ENCODE measurements at places on chromosomes 6 and 20.

GRCh38 chr20:56247954-56248782 is at the start of gene MC3R:
MC3R (plus strand) TSS chr20:56248732; CDS start chr20:56248844, 112 bp downstream.
- DNase-seq, result no peak

DNA sequence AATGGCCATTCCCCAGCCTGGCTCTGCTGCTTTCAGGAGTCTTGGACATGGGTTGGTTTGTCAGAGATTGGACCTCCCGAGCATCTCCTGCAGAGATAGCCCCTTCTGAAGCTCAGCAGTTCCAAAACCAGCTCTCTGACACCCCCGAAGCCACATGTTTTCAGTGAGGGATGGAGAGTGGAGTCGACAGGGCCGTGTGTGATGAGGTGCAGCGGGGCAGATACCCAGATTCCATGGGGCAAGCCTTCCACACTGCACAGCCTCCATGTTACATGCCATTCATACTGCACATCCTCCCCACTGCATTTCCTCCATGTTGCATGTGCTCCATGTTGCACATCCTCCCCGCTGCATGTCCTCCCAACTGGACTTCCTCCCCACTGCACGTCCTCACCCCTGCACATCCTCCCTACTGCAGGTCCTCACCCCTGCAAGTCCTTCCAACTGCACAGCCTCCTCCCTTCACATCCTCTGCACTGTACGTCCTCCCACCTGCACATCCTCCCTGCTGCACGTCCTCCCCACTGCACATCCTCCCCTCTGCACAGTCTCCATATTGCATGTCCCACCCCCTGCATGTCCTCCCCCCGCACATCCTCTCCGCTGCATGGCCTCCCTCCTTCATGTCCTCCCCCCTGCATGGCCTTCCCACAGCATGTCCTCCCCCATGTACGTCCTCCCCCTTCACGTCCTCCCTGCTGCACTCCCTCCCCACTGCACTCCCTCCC is 112.2 kb downstream of the SYNDIG1 start:
- no peak for DNase-seq

GRCh38 chr20:1345030-1345755 is 16.3 kb upstream of the SDCBP2 start:
- no peak for DNase-seq

- no peak for DNase-seq
Measured at GRCh38 chr20:38181971-38182370, 16.9 kb upstream of the TGM2 start.

- no peak for DNase-seq
Measured at GRCh38 chr6:158972241-158973233, 27.5 kb downstream of the RSPH3 start.

- no peak for DNase-seq
Measured at GRCh38 chr6:123616942-123617341, 19.8 kb downstream of the TRDN start.

- DNase-seq, result no peak
Measured at GRCh38 chr6:108432792-108433191, 127.9 kb upstream of the FOXO3 start.

DNA sequence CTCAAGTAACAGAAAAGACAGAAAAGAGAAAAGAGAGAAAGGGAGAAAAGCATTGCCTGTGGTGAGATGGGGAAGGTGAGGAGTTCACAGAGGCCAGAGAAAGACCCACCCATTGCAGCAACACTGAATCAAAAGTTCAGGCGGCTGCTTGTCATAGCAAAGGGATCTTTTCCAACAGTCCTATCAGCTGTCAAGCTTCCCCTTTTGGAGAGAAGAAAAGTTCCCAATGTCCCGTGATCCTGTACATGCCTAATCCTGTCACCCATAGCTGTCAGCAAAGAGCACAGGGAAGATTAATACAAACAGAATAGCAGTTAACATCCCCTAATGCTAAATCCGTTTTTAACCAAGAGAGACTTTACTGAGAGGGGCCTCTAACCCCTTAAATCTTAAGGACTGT is 8.9 kb upstream of the TRIM38 start:
- DNase-seq, result no peak

GRCh38 chr20:49762940-49763766 is 49.5 kb upstream of the B4GALT5 start:
- DNase-seq, result no peak

DNA sequence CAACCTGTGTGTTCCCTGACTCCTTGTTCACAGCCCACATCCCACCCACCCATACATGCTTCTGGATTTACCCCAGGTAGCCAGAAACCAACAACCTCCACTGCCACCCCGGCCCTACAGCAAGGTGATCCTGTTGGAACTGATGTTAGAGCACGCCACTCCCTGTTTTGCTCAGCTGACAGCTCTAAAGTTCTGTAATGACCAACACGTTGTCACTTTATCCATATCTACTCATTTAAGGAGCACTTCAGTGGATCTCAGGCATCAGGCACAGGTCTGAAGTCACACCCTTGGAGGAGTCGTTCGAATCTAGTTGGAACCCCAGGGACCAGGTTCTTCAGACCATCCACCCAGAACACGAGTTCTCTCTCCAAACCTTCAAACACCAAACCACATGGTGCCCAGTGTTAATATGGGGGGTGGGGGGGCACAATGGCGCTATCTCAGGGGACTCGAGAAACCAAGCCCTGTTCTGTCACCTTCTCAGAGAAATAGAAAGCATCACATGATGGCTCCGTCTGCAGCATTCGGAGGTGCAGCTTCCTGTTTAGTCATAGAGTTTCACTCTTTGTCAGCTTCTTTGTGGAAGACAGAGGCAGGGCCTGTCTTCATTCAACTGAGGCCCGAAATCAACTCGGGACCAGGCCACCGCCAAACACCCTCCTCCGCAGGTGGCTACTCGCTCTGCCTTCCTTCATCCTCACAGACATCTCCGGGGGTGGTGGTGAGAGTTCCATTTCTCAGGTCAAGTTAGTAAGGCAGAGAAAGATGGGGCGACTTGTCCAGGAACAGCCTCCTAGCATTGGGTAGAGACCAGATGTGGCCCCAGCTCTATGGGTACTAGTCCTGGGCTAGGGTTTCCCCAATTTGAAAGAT is 142.2 kb downstream of the NFATC2 start:
- peak; percentile 8 for DNase-seq

DNA sequence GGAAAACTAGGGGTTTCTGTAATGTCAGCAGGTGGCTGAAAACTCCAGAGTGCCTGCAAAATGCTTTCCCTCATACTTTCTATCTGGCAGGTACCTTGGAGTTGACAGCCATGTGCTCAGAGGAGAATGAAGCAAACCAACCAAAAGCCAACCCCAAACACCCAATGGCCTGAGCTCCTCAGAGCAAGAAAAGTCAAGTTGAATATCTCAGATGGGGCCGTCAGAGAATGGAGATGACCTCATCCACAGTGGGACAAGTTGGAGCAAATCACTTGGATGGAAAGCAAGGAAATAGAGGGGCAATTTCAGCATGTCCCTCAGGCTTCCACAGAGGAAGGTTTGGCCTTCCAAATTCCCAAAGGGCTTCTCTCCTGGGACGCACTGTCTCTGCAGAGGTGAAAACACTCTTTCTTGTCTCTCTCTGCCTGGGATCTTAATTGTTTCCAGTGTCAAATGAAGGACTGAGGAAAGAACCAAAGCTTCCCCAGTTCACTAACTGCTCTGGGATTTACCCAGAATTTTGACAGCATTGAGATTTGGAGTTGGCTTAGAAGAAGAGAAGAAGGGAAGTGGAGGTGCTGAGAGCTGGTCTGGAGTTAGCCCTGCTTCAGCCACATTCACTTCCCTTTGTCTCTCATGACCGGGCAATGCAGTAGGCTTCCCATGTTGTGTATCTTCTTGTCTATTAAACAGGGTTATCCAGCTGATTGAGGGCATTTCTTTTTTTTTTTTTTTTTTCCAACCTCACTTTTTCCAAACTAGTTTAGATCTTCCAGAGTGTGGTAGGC is 42.2 kb downstream of the PRND start:
- DNase-seq, result no peak

DNA sequence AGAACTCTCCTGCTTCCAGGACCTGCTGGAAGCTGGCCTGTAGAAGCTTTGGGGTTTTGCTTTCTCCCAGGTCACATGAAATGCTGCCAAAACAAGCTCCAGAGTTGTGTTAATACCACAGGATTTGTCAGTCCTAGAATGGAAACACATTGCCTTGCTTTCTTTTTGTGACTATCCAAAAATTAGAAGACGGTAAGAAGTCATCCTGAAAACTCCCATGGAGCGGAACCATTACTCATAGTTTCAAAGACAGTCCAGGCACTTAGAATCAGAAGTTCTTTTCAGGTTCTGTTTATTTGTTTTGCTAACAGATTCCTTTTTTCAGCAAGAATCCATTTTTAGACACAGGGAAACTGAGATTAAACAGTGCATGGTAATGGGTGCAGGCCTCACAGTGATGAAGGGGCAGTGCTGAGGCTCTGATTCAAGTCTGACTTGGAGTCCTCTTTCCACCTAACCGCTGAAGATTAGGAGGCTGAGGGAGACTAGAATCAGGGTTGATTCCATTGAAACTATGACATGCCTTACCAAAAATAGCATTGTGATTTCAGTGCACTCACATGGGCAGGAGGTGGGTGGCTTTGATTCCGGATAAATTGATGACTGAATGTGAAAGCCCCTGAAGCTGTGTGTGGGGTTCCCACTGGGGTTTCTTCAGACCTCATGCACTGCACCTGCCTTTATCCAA is 72.2 kb upstream of the NAA20 start:
- DNase-seq, result no peak

DNA sequence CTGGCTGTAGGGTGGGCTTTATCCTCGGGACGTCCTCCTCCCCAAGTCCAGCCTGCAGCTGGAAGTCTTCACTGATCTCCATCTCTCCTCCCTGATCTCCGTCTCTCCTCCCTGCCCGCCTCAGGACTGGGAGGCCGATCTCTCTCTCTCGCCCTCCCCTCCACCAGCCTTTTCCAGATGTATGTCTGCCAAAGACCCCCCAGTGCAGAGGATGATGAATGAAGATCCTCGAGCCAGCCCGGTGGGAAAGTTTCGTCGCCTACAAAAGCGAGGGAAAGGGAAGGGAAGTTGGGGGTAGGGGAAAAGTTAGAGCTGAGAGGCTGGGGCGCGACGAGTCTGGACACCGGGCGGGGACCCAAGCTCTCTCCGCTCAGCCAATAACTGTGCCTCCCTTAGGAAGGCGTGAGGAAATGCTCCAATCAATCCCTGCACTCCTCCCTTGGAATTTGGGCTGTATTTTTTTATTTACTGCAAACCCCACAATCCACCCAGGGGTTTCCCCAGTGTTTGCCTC is 595 bp upstream of the SRF start:
- DNase-seq, result no peak

- DNase-seq, result no peak
Measured at GRCh38 chr20:51469578-51470498, 72.7 kb downstream of the NFATC2 start.

DNA sequence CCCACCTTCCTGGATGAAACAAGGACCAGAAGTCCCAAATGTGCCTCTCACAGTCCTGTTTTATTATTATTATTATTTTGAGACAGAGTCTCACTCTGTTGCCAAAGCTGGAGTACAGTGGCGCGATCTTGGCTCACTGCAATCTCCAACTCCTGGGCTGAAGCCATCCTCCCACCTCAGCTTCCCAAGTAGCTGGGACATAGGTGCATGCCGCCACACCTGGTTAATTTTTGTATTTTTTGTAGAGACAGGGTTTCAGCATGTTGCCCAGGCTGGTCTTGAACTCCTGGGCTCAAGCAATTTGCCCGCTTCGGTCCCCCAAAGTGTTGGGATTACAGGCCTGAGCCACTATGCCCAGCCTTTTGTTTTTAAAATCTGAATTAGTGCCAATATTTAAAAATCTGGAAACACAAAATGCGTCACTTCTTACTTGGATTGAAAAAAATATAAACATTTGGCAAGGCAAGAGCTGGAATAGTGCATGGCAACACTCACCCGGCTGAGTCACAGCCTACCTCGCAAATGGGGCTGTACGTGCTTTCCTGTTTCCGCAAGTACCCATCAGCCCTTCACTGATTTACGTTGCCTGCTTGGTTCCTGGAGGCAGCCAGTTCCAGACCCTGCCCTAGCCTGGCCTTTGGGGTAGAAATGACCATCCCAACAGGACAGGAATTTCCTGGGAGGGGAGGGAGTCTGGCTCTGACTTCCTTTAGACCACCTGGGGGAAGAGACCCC is 6.3 kb downstream of the SDCBP2 start:
- DNase-seq, result no peak

DNA sequence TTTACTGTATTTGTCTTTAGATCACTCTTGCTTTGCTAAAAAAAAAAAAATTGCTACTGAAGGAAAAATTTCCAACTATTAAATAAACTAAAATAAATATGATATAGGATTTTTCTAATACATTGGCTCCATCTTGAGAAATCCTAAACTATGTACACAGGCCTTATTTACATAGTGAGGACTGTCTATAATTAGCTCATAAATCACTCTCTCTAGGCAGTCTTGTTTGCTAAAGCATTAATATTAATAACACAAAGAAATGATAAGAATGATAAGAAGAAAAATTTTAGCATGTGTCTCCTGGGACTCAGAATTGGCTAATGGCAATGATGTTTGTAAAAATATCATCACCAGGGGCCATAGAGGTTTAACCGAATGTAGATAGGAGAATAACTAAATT is 13.3 kb upstream of the CRYBG1 start:
- DNase-seq, result no peak

GRCh38 chr6:70520575-70520974 is 46.2 kb upstream of the SDHAF4 start:
- DNase-seq, result no peak

- no peak for DNase-seq
Measured at GRCh38 chr6:161407581-161407980, 133.7 kb upstream of the AGPAT4 start.

- DNase-seq, result no peak
Measured at GRCh38 chr6:49423817-49424216, 39.2 kb downstream of the MMUT start.

GRCh38 chr20:45350217-45350616 is 2.0 kb upstream of the SDC4 start:
- no peak for DNase-seq

GRCh38 chr6:100691972-100692371 is 189.2 kb downstream of the ASCC3 start:
- no peak for DNase-seq

All from esophagus squamous epithelium (tissue), 5 donors.